HS-27A (cell line): ENCODE measurements at places on chromosomes 7 and 10.

- DNase-seq = no peak
These were observed 248.1 kb downstream of the ELFN1 start for GRCh38 chr7:1918063-1918645.

DNA sequence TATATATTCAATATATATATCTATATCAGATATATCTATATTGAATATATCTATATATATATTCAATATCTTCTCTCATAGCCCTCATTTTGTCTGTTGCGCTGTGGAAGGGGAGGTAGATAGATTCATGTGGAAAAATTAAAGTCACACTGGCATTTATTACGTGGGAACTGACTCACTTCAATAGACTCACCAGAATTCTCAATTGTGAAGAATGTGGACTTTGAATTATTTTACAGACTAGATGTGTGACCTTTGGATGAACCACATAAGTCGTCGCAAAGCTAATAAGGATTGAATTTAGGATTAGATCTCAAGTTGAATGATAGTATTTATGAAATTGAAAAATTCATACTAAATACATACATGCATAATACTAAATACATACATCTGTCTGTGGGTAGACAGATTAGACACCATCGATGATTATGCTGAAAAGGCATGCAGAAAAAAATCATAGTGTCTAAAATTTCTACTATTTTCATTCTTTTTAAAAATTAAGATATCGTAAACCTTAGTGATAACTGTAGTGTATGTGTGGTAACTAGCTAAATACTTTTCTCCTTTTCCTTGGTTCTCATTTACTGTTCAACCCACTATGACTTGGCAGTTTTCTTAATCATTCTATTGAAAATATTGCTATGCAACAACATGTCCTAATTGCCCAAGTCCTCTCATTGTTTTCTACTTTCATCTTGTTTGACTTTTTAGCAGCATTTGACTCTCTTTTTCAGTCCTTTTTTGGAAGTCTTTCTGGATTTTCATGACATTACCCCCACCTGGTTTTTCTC lies 61.8 kb upstream of the A1CF start:
- no peak for DNase-seq

DNA sequence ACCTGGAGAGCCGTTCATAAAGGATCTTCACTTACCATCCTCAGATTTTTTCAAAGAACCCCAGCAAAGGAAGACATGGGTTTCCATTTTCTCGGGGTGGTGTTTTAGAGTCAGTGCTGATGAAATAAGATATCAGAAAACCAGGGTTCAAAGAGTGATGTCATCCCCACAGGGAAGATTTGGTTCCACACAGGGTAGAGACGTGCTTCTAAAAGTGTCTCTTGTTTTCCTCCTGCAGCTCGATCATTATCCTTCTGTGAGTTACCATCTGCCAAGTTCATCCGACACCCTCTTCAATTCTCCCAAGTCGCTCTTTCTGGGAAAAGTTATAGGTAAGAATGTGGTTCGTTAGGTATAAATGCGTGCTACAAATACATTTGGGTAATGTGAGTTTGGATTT lies 323.8 kb upstream of the C7orf33 start:
- no peak for DNase-seq

DNA sequence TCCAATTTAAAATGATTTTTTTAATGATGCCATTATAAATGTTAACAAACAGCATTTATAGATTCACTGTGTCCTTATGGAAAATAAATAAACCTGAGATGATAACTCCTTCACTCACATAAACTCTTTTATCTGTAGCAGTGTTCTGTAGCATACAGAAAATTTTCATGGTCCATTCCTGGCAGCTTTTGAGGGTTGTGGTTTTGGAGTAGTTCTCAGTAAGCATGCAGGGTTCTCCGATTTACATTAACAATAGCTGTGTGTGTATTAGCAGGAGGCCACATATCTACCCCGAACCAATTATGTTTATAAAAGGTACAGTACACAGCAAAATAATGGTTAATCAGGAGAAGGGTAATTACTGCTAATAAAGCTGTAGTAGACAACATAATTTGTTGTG lies 162.7 kb downstream of the CDCA7L start:
- DNase-seq = no peak

DNA sequence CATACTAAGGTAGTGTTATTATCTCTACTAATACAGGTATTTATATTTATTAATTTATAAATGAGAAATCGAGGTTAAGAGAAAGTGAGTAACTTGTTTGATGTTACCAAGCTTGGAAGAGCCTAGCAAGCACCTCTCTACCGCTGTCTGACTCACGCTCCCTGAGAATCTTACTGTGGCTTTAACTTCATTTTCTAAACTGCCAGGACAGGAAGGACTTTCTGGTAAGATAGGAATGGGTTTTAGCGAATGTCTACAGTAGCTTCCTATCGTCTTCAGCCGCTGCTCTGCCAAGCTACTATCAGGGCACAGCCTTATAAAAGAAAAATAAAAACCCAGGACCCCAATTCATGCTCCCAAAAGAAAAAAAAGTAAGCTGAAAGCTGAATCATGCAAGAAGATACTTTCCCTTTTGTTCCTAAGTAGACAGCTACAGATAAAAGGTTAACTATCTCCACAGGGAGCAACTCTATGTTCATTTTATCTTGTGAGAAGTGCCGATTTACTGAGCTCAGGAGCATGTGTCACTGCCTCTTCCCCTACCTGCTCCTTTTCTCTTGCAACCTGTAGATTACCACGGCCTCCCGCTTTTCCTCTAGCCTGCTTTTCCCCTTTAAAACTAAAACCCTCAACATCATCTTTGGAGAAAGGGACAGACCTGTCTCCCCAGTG lies 60.2 kb downstream of the THNSL1 start:
- no peak for DNase-seq

- DNase-seq = no peak
These were observed 19.8 kb downstream of the LSMEM1 start for GRCh38 chr7:112500619-112501018.
